ENCODE measurements at places on chromosomes 2 and 18.
A peak's percentile ranks its signal among the peaks of the same experiment; 100 is the strongest.

DNA sequence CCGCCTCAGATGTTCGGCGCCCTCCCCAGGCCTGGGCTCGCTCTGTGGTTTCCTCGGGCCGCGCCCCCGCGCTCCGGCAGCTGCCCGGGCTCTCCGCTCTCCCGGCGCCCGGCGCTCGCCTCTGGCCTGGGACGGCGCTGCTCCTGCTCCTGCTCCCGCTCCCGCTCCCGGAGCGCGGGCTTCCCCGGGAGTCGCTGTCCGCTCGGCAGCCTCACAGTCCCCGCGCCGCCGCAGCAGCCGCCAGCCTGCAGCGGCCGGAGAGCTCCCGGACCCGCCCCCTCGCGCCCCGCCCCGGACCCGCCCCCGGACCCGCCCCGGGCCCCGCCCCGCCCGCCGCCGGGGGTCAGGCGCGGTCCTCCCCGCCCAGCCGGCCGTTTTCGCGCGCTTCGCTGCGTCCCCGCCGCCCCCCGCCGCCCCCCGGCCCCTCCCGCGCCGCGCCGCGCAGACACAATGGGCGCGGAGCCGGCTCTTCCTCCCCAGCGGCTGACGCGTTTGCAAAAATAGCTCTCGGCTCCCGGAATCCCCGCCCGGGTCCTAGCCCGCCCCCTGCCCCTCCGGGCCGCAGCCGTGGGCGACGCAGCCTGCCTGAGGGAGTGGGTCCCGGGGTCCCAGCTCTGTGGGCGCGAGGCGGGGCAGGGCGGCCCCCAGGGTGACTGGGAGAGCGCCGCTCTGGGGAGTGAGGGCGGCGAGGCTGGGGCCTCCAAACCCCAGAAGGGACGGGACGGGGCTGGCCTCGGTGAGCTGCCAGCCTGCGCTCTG lies at the start of gene ARL4C:
Gene ARL4C (minus strand): TSS at position 247 of the 759 bp plus-strand sequence. CDS start 495 bp downstream, outside the sequence.
- peaks cover 24% of the 10 kb centered on the region for H3K4me1 ChIP-seq
- no peaks in the 10 kb centered on the region for H3K27me3 ChIP-seq
- H3K27ac ChIP-seq = peak within 1 kb of the TSS; percentile 81
- peak within 1 kb of the TSS; percentile 81 for H3K4me3 ChIP-seq
- peak; percentile 94 for DNase-seq

- H3K4me3 ChIP-seq = peak overlapping the region; percentile 41
- H3K27ac ChIP-seq = peak overlapping the region; percentile 93
- peaks cover 10% of the 10 kb centered on the region for H3K36me3 ChIP-seq
- peaks cover 47% of the 10 kb centered on the region for H3K4me1 ChIP-seq
- H3K27me3 ChIP-seq = no peaks in the 10 kb centered on the region
Observed at GRCh38 chr2:160269365-160269764, 69.3 kb upstream of the ITGB6 start.

DNA sequence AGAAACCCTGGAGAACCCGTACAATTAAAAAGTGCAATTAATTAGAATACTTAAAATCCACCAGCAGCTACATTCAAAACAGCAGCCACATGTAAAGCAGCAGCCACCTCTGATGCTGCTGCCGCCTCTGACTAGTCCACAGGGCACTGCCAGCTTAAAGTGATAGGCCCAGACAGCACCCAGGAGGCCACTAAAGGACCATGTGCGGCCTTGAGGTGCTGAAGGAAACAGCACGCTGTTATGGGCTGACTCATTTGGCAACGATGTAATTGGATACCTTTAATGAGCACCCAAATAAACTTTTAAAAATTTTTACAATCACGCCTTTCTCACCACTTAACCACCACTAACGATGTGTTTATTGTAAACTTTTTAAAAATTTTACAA lies 209.3 kb upstream of the NCKAP5 start:
- no peak for DNase-seq
- H3K27me3 ChIP-seq = no peaks in the 10 kb centered on the region
- peaks cover 6% of the 10 kb centered on the region for H3K4me1 ChIP-seq
- no peaks in the 10 kb centered on the region for H3K36me3 ChIP-seq
- H3K27ac ChIP-seq = no peak overlapping the region

DNA sequence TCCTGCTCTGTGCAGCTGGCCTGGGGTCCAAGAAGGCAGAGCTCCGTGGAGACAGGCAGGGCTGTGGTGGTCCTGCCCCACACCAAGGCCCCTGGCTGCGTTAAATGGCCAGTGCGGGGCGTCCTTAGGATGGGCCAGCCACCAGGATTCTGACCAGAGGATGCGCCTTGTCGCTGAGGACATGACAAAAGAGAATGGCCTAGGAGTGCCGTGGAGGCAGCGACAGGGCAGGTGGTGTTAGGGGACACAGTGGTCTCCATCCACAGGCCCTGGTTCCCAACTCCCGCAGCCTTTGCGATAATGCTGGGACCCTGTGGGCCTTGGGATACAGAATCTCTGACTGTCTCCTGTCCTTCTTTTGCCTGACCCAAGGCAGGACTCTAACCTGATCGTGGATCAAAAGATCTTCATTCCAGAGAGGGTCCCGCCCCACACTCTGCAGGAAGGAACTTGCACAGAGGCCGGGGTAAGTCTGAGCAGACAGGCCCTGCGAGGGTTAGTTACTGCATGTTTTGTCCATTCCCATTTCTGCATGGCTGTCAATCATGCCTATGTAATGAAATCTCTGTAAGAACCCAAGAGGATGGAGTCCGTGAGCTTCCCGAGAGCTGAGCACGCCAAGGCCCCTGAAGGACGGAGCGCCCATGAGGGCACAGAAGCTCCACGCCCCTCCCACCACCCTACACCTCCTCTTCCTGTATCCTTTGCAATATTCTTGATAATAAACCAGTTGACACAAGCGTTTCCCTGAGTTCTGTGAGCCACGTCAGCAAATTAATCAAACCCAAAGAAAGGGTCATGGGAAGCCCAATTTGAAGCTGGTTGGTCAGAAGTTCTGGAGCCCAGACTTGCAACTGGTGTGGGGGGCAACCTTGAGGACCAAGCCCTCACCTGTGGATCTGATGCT lies 251.5 kb upstream of the SALL3 start:
- no peak for DNase-seq
- H3K4me1 ChIP-seq = no peaks in the 10 kb centered on the region
- no peak overlapping the region for H3K4me3 ChIP-seq
- no peaks in the 10 kb centered on the region for H3K27me3 ChIP-seq
- H3K36me3 ChIP-seq = no peaks in the 10 kb centered on the region

DNA sequence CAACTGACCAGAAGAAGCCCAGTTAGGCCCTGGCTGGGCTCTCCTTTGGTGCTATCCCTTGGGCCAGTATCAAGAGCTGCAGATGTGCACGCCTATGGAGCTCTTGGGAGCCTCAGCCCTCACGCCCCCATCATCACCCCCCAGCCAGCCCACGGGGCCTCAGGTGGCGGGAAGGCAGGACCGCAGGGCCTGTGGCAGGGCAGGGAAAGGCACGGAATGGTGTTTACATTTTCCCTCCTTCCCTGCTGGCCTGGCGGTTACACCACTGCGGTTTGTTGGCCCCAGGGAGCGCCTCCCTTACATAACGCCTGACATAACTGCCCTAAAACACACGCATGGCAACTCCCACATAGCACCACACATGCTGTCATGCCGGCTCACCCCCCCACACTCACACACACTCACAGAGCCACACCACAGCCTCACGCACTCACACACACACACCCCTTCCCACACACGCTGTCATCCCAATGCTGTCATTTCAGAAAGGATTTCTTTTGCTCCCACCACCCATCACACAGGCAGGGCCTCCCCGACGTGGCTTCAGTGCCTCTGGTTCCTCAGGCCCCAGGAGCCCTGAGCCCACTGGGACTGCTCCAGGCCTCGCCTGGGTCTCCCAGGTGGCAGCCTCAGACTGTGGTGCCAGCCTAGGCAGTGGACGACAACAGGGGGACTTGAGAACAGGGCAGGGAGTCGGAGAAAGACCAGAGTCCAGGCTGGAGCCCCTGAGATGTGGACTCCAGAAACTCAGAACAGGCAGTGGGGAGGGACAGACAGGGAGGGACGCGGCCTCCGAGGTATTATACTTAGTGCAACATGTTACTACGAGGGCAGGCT lies 15.7 kb downstream of the ZFP36L2 start:
- peak overlapping the region; percentile 21 for H3K27ac ChIP-seq
- no peak overlapping the region for H3K4me3 ChIP-seq

Measured in upper lobe of left lung (tissue), 6 donors.